ENCODE measurements at places on chromosomes 2 and 18.

- DNase-seq: no peak
Observed at GRCh38 chr2:24435391-24436316, 55.4 kb upstream of the NCOA1 start.

DNA sequence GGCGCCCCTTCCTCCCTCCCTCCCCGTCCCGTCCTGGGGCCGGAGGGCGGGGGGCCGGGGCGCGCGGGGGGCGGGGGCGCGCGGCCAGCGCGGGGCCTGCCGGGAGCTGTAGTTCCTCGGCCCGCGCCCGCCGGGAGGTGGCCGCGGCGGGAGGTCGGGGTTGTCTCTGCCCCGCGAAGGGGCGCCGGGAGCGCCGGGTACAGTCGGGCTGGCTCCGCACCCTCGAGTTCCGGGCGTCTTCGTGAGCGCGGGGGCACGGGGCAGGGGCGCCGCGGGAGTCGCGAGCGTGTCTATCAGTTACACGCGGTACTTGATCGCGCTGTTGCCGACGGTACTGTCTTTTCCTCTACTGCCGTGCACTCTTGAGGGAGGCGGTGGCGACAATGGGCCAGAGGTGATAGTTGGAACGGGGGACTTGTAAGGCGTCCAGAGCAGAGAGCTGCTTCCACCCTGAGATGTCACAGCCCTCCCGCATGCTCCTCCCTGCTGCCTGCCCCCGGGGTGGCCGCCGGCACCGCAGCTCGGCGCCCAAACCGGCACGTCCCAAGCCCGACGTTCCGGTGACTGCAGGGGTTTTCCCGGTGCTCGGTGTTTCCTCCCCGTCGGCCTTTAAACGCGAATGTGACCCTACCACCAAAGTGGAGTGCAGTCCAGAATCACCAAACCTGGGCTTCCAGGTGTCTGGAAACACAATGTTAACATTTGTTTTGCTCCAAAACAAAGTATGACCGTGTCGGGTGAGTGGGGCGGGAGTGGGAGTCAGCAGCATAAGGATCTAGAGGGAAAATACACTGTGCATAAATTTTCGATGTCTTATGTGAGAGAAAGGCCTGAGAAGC lies at the start of gene PRKD3:
Gene PRKD3, minus strand, starts transcription at position 48 of the 839 bp plus-strand sequence. CDS start 8,309 bp downstream, outside the sequence.
- peak; percentile 47 for DNase-seq

GRCh38 chr2:166439078-166439477 lies 55.0 kb downstream of the SCN7A start:
- DNase-seq: no peak

- no peak for DNase-seq
Observed at GRCh38 chr2:109069331-109070194, 59.4 kb upstream of the SH3RF3 start.

GRCh38 chr2:169027234-169027633 lies 3.9 kb downstream of the ABCB11 start:
- no peak for DNase-seq

- DNase-seq: no peak
Observed at GRCh38 chr18:23306822-23307221, 146.3 kb upstream of the RIOK3 start.

DNA sequence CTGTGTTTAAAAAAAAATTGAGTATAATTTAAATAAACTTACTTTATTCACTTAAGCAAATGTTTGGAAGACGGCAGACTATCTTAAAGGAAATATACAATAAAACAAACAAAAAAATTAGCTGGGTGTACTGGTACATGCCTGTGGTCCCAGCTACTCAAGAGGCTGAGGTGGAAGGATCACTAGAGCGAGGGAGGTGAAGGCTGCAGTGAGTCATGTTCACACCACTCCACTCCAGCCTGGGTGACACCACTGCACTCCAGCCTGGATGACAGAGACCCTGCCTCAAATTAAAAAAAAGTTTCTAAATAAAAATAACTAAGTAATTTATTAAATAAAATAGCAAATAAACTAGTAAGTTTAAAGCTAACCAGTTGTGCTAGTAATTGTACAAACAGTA lies 7.5 kb downstream of the PUM2 start:
- no peak for DNase-seq

Data from stimulated activated CD4-positive, alpha-beta T cell treated with anti-CD3 and anti-CD28 coated beads, Interleukin-2, amount 100 ng/mL, for 48 hours (primary cell).